Activated CD4-positive, CD25-positive, alpha-beta regulatory T cell (primary cell): ENCODE measurements at places on chromosomes 16 and 17.

DNA sequence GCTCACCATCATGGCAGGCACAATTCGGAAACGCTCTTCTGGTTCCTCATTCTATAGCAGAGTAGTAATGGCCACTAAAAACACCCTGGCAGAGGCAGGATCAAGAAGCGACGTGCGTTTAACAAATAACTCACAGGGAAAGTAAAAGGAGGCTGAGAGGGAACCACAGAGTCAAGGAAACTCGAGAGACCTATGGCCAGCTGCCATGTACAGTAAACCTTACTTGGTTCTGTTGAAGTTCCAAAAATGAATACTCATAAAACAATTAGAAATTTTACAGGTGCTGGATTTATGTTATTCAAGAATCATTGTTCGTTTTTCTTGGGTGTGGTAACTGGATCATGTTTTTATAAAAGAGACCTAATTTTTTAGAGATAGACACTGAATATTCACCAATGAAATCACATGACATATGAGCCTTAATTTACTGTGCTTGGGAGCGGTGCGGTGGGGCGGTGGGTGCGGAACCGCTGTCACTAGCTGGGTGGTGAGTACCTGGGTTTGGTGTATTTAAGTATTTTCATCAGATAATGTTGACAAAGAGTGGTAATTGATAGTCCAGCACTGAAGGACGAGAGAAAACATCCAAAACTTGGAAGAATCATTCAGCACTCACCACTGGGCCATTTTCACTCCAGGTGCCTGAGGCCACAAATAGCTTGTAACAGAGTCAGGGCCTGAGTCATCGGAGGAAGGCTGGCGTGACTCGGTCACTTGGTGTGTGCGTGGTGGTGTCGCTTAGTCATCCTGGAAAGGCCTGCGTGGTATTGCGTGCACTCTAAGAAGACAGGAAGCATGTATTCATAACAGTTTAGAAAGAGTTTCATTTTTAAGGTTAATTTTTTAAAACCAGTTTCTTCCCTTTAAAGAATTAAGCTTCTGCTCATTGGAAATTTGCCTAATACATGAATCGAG is 135.4 kb upstream of the CHMP6 start:
- DNase-seq: peak; percentile 70

DNA sequence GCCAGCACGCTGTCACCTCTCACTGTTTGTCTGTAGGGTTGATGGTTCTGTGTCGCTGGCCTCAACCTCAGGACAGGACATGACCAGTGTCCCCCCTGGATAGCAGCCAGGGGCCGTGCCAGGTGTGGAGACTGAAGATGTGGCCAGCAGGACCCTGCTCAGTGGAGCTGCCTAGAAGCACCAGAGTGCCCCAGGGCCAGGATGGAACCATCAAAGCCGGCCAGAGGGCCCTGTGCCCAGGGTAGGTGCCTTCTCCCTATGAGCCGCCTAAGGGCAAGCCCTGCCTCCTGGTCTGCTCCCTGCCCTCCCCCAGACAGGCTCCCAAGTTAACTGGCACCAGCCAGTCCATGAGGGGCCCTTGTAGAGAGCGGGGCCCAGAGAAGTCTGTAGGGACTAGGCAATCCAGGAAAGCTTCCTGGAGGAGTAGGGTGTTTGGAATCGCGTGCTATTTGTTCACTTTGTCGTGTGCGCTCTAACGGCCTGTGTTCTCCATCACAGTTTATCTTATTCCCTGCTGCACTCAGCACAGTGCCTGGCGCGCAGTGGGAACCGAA is 546 bp upstream of the NDUFB10 start:
- no peak for DNase-seq

GRCh38 chr16:27967169-27967568 is 96.3 kb downstream of the GSG1L start:
- no peak for DNase-seq

GRCh38 chr17:78258323-78259191 is 27.1 kb downstream of the TMEM235 start:
- DNase-seq: peak; percentile 78

DNA sequence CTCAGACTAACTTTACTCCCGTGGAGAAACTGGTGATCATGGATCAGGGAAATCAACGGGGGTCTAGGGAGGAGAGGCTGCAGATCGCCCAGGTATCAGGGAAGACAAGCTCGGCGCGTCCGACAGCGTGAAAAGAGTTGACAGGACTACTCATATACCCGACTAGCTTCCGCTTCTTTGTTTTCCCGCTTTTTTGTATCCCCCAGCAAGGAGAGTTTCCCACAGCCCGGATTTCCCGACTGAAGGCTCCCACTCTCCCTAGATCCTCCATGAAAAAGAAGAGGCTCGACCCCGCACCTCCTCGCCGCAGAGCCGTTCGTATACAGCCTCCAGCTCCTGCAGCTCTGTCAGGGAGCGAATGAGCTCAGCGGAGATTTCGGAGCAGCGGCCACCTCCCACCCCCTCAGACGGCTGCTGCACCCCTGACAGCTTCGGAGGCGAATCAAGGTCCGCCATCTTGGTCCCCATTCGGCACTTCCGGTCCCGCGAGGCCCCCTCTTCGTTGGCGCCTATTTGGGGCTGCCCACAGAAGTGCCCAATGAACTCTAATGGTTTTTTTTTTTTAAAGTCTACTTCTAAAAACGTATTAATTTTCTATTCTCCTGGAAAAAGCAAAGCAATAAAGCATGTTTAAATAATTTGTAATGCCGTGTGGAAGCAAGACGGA is at the start of gene COG4:
Gene COG4, minus strand, starts transcription at position 479 of the 667 bp plus-strand sequence. Its CDS starts 11 bp downstream, at position 468.
- DNase-seq: peak; percentile 79

DNA sequence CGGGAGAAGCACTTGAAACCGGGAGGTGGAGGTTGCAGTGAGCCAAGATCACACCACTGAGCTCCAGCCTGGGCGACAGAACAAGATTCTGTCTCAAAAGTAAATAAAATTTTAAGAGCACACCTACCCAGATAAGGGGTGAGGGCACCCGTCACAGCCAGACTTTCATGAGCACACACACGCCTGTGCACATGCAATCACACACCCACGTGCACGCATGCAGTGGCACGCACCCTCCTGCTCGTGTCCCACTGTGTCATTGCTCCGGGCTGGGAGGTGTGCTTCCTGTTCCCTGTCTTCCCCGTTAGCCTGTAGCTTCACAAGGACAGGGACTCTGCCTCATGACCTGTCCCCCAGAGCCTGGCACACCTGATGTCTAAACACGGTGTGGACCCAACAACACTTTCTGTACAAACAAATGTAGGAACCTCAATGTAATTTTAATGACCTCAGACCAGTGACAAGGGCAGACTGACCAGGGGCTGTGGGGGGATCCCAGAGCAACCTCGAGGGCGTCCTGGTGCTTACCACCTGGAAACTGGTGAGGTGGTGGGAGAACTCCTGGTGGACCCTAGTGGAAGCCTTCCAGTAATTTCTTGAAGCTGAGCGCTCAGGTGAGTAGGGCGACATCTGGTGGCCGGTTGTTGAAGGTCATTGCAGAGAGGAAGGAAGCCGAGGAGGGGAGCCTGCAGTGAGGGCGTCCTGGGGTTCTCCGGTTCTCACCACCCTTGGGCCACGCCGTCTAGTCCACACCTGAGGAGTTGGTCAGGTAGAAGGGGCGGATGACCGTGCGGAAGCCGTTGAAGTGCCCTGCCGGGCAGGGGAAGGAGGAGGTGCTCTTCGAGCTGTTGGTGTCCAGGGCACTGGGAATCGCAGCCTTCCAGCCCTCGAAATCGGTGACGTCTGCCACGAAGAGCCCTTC is 8.6 kb downstream of the LGALS3BP start:
- DNase-seq: peak; percentile 59

DNA sequence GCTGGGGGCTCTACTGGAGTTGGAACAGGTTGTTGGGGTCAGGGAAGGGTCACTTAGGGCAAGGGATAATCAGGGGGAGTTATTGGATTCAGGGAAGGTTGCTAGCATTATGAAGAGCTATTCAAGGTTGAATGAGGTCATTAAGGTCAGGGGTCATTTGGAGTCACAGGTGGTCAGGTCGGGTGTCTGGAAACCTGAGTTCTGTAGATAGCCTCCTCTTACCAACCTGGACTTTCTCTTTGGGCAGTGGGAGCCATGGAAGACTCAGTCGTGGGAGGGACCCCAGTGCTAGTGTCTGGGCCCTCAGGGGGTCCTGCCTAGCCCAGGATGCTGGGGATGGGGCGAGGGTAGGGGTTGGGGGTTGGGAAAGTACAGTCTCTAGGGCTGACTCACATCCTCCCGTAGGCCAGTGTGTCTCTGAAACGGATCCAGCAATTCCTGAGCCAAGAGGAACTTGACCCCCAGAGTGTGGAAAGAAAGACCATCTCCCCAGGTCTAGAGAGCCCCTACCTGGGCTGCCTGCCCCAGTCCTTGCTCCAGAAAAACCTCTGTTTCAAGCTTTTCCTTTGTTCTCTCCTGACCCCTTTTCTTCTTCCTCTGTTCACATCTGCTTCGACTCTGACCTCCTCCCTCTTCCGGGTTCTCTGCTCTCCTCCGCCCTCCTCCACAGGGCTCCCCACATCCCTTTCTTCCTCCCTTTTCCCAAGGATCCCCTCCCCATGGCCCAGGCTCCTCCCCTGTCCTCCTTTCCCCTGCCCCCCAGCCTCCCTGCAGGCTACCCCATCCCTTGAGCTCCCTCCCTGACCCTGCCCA is 33.5 kb downstream of the ABCC3 start:
- no peak for DNase-seq

GRCh38 chr17:30378241-30378824 is 394 bp upstream of the CPD start:
- peak; percentile 16 for DNase-seq

- DNase-seq: no peak
These were observed 20.9 kb downstream of the SOCS1 start for GRCh38 chr16:11234884-11235702.

DNA sequence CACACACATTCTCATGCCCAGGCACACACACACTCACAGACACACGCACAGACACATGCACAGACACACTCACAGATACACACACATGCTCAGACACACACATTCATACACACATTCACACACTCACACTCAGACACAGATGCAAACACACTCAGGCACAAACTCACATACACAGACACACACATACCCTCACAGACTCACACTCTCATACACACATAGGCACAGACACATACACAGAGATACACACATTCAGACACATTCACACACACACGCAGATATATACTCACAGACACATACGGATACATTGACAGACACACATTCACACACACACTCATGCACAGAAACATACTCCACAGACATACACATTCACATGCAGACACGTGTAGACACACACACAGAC is 89.6 kb downstream of the RBFOX3 start:
- no peak for DNase-seq

DNA sequence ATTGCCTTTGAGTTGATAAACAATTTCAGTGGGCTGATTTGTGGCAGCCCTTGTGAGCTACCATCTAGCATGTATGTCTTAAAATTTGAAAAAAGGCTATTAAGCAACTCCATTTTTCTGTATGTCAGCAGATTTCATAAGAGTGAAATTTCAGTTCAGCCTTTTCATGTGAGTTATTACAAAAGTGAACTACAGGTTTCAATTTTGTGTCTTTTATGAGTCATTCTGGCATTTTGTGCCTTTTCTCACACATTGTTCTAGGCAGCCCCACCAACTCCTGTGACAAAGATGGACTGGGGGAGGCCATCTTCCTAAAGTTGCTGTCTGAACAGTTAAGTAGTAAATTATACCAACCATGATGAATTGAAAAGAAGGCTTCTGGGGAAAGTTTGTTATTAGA is 52.1 kb downstream of the USP10 start:
- no peak for DNase-seq

GRCh38 chr16:18979936-18980335 is 3.8 kb upstream of the TMC7 start:
- DNase-seq: no peak

DNA sequence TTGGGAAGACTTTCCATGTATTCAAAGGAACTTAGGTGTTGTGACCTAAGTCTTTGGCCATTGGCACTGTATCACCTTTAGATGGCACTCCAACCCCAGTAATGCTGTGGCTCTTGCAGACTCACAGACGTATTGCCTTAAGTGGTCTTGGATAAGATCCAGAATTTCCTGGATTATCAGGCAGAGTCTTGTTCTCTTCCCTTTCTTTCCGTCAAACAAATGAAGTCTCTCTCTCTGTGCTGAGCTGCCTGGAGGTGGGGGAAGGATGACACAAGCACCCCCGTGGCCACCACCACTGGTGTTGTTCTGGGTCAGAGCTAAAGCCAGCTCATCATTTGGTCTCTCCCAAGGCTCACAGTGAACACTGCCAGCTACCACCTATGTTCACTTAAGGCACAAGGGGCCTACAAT is 789.9 kb upstream of the KIF2B start:
- no peak for DNase-seq

DNA sequence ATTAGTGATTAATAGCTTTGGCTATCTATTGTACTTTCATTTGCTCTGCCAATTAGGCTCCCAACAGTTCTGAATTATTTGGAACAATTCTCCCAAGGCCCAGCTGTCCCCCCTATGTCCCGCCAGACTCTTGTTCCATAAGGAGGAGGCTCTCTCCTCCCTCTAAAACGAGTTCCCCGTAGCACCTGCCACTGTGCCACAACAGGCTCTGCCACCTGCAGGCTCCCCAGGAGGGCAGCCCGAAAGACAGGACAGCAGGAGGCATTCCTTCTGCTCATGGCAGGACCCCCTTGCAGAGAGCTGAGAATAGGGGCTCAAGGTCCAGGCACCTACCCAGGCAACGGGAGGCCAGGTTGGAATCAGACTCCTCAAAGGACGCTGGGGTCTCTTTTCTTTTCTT is 9.0 kb downstream of the PITPNM3 start:
- DNase-seq: no peak

GRCh38 chr17:79959042-79959441 is 76.6 kb downstream of the TBC1D16 start:
- no peak for DNase-seq

- DNase-seq: peak; percentile 25
These were observed 66.8 kb downstream of the DNAH3 start for GRCh38 chr16:21083729-21084268.

DNA sequence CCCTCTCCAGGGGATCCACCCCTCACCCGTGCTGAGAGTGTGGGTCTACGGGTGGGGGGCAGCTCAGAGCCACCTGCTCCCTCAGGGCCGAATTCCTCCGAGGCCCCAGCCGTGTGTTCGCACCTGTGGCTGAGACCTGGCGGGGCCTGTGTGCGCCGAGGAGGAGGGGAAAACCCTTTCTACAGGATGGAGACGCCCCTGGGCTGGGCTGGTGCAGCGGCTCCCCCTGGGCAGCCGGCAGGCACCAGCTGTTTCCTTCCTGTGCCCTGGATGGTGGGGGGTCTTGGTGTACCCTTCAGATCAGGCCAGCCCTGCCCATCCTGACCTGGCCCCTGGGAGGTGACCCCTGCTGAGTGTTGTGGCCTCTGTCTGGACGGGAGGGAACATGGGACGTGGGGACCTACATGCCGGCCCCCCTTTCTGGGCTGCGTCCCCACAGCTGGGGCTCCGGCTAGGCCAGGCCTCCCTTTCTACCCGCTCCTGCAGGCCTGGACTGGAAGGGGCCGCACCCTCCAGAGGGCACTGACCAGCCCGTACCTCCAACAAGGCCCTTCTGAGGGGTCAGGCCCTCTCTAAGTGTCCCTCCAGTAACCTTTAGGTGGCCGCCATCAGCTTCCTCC is 28.3 kb upstream of the PABPN1L start:
- no peak for DNase-seq
